ENCODE measurements at places on chromosomes 1 and 21.

DNA sequence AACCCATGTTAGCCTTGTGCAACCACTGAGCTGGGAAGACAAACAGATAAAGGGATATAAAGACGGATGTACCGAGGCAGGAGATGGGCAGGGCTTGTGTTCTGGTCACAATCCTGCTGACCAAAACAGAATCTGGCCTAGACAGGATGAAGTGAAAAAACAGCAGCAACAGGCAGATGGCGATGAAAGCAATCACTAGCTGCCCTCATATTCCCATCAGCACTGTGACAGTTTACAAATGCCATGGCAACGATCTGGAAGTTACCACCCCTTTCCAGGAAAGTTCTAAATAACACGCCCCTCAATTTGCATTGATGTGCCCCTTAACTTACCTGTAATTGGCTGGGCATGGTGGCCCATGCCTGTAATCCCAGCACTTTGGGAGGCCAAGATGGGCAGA is 40.6 kb upstream of the CD46 start:
- H3K27me3 ChIP-seq: no peaks in the 10 kb centered on the region
- DNase-seq: no peak

- H3K27ac ChIP-seq: peak overlapping the region; percentile 81
- H3K4me1 ChIP-seq: peaks cover 53% of the 10 kb centered on the region
- H3K4me3 ChIP-seq: no peak overlapping the region
- DNase-seq: no peak
These were observed 43.8 kb downstream of the HIVEP3 start for GRCh38 chr1:41874903-41875411.

DNA sequence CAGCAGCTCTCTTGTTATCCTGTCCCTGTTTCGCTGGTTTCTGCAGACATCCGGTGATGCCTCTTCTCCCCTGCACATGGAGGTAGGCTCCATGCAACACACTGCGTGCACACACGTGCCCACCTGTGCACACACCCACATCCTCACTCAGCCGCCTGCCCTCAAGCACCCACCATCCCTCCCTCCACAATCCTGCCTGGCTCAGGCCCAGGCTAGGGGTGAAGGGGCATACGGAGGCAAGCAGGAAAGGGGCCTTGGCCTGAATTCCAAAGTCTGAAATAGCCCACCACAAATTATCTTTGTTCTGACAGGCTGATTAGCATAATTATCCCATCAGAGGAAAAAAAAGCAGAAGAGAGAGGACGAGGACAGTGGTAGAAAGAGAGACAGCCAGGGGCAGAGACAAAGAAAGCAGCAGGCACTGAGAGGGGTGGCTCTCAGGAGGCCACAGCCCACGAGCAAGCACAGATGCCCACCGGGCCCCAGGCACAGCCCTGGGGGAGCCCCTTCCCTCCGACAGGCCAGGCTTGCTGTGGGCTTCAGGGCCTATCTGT is 73.2 kb downstream of the GRIK3 start:
- DNase-seq: no peak
- H3K4me1 ChIP-seq: no peaks in the 10 kb centered on the region
- no peaks in the 10 kb centered on the region for H3K36me3 ChIP-seq
- H3K4me3 ChIP-seq: no peak overlapping the region

DNA sequence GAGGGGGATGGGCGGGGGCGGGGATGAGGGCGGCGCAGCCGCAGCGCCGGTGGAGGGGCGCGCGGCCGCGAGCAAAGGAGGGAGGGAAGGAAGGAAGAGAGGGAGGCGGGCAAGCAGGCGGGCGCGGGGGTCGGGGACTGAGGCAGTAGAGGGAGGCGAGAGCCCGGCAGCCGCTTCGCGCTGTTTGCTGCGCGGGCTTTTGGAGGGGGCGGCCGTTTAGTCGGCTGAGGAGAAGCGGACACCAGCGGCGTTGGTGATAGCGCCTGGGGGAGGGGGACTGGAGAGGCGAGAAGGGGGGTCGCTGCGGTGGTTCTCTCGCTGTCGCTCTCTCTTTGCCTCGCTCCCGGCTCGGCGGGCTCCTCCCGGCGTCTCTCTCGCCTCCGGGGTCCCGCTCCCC is at the start of gene HS2ST1:
HS2ST1 (plus strand) TSS at position 35 of the 397 bp plus-strand sequence.
- peak within 1 kb of the TSS; percentile 92 for H3K4me3 ChIP-seq
- peak within 1 kb of the TSS; percentile 92 for H3K27ac ChIP-seq
- H3K36me3 ChIP-seq: no peaks in the 10 kb centered on the region
- peaks cover 11% of the 10 kb centered on the region for H3K4me1 ChIP-seq
- DNase-seq: no peak

DNA sequence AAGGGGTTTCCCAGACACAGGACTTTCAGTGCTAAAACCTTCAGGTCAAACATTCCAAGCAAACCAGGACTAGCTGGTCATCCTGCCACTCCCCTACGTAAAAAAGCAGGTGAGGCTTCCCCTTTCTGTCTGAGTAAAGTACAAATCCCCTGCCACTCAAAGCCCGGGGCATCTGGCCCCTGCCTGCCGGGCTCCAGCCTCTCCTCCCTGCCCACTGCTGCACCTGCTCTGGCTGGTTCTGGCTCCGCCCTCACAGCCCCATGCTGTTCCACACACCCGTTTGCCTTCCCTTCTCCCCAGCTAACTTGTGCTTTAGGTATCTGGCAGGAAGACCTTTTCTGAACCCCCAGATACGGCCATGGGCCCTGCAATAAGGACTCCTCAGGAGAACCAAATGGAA is 23.3 kb upstream of the S100A7 start:
- H3K4me1 ChIP-seq: no peaks in the 10 kb centered on the region
- H3K27ac ChIP-seq: no peak overlapping the region
- no peaks in the 10 kb centered on the region for H3K36me3 ChIP-seq
- no peak overlapping the region for H3K4me3 ChIP-seq
- peaks cover 17% of the 10 kb centered on the region for H3K27me3 ChIP-seq

GRCh38 chr1:202266061-202266765 is 72.6 kb downstream of the LGR6 start:
- H3K4me3 ChIP-seq: no peak overlapping the region
- H3K27ac ChIP-seq: no peak overlapping the region
- no peak for DNase-seq
- H3K36me3 ChIP-seq: no peaks in the 10 kb centered on the region
- H3K27me3 ChIP-seq: peaks cover 3% of the 10 kb centered on the region

DNA sequence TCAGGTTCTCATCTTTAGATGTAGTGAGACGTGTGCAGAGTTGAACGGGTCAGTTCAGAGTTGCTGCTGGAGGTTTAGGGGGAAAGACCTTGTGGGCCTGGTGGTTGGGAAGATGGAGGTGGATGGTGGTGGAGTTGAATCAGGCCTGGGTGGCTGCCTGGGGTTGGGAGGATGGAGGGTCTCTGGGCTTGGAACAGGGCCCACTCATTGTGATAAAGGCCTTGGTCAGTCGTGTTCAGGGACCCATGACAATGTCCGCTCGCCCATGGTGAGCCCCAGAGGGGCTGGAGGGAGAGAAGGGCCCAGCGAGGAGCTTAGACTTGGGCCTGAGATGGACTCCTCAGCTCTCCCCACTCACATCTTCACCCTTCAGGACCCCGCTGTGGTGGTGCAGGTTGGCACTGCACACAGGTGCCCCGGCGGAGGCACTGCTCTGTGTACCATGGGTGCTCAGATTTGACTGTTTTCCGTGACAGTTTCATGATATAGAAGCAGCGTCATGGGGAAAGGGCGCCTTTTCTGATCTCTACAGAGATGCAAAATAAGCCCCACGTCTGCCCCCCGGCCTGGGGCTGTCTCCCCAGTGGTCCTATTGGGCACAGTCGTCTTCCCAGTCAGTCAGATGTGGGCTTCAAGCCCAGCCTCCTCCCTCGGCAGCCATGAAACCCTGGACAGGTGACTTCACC is 39.2 kb downstream of the DISP3 start:
- H3K27ac ChIP-seq: no peak overlapping the region
- no peak for DNase-seq
- H3K4me3 ChIP-seq: no peak overlapping the region
- no peaks in the 10 kb centered on the region for H3K27me3 ChIP-seq
- H3K4me1 ChIP-seq: no peaks in the 10 kb centered on the region

- no peak overlapping the region for H3K4me3 ChIP-seq
- H3K27ac ChIP-seq: no peak overlapping the region
- no peaks in the 10 kb centered on the region for H3K27me3 ChIP-seq
- H3K36me3 ChIP-seq: no peaks in the 10 kb centered on the region
- peak; percentile 5 for DNase-seq
- no peaks in the 10 kb centered on the region for H3K4me1 ChIP-seq
These were observed 289.9 kb downstream of the DPYD start for GRCh38 chr1:97630948-97631347.

- no peaks in the 10 kb centered on the region for H3K27me3 ChIP-seq
- H3K4me1 ChIP-seq: peaks cover 42% of the 10 kb centered on the region
- no peak for DNase-seq
- H3K36me3 ChIP-seq: no peaks in the 10 kb centered on the region
- H3K4me3 ChIP-seq: no peak overlapping the region
- no peak overlapping the region for H3K27ac ChIP-seq
These were observed 69.3 kb upstream of the BCAR3 start for GRCh38 chr1:93750955-93751354.

- H3K27ac ChIP-seq: no peak overlapping the region
- H3K4me1 ChIP-seq: peaks cover 16% of the 10 kb centered on the region
- peaks cover 6% of the 10 kb centered on the region for H3K36me3 ChIP-seq
- DNase-seq: no peak
- H3K27me3 ChIP-seq: no peaks in the 10 kb centered on the region
These were observed 20.9 kb downstream of the RCAN1 start for GRCh38 chr21:34593954-34594531.

GRCh38 chr1:38062361-38063288 is 16.0 kb upstream of the POU3F1 start:
- H3K36me3 ChIP-seq: no peaks in the 10 kb centered on the region
- no peak for DNase-seq
- no peaks in the 10 kb centered on the region for H3K27me3 ChIP-seq
- H3K4me3 ChIP-seq: no peak overlapping the region
- H3K27ac ChIP-seq: no peak overlapping the region

DNA sequence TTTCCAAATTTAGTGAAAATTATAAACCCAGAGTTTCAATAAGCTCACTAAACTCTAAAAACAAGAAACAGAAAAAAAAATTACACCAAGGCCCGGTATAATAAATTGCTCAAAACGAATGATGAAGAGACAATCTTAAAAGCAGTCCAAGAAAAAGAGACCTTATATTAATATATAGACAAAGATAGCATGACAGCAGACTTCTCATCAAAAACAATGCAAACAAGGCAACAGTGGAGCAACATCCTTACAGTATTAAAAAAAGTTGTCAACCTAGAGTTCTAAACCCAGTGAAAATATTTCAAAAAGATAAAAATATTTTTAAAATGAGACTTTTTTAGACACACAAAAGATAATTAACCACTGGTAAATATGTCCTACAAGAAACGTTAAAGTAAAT is 46.7 kb downstream of the KIFAP3 start:
- no peaks in the 10 kb centered on the region for H3K4me1 ChIP-seq
- no peak for DNase-seq
- no peak overlapping the region for H3K4me3 ChIP-seq
- H3K36me3 ChIP-seq: no peaks in the 10 kb centered on the region
- no peaks in the 10 kb centered on the region for H3K27me3 ChIP-seq
- no peak overlapping the region for H3K27ac ChIP-seq

DNA sequence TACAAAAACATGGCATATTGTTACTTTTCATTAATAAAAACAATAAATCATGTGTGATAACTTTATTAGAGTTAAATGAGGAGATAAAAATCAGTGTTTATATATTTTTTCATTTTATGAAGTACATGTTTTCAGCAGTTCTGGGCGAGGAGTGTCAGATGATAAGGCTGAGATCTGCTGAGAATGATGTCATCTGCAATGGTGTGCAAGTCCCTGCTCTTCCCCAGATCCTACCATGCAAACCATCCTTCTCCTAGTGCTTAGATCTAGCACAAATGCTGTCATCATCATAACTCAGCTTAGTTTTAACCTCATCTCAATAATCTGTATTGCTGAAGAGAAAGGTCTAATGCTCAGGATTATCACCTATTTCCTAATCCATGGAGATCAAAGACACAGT is 214.4 kb upstream of the DAB1 start:
- H3K4me1 ChIP-seq: no peaks in the 10 kb centered on the region
- no peaks in the 10 kb centered on the region for H3K27me3 ChIP-seq
- H3K27ac ChIP-seq: no peak overlapping the region
- H3K4me3 ChIP-seq: no peak overlapping the region

DNA sequence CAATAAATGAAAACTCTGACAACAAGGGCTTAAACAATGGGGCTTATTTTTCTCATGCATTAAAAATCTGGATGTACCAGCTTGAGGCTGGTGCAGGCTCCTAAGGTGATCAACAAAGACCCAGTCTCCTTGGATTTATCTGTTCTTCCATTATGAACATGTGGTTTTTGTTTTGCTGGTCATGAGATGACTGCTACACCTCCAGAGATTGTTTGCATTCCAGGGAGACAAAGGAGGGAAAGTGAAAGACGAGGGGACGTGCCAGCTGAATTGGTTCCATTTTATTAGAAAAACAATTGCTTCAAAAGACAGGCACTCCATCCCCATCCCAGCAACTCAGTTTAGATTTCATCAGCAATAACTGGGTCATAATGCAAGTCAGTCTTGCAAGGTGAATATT is 90.9 kb upstream of the KCNK1 start:
- H3K4me3 ChIP-seq: no peak overlapping the region
- no peak overlapping the region for H3K27ac ChIP-seq
- no peak for DNase-seq
- no peaks in the 10 kb centered on the region for H3K36me3 ChIP-seq

- DNase-seq: no peak
- H3K36me3 ChIP-seq: no peaks in the 10 kb centered on the region
- no peak overlapping the region for H3K4me3 ChIP-seq
These were observed 68.9 kb upstream of the CLDN14 start for GRCh38 chr21:36548866-36549265.

- H3K27ac ChIP-seq: no peak overlapping the region
- H3K4me3 ChIP-seq: no peak overlapping the region
- no peaks in the 10 kb centered on the region for H3K27me3 ChIP-seq
These were observed 37.9 kb upstream of the CCDC27 start for GRCh38 chr1:3714284-3714741.

DNA sequence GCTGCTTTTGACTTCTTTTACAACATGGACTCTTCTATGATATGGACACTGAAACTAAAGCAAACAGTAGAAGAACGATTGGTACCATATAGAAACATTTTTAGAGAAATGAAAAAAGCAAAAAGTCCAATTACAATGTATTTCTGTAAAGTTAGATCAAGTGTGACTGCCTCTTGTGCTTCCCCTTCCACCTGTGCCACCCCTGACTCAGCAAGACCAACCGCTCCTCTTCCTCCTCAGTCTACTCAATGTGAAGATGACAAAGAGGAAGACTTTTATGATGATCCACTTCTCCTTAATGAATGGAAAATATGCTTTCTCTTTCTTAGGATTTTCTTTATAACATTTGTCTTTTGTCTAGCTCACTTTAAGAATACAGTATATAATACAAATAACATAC is 66.9 kb downstream of the PHTF1 start:
- H3K4me3 ChIP-seq: no peak overlapping the region
- no peaks in the 10 kb centered on the region for H3K27me3 ChIP-seq
- DNase-seq: no peak
- H3K4me1 ChIP-seq: no peaks in the 10 kb centered on the region
- H3K27ac ChIP-seq: no peak overlapping the region

DNA sequence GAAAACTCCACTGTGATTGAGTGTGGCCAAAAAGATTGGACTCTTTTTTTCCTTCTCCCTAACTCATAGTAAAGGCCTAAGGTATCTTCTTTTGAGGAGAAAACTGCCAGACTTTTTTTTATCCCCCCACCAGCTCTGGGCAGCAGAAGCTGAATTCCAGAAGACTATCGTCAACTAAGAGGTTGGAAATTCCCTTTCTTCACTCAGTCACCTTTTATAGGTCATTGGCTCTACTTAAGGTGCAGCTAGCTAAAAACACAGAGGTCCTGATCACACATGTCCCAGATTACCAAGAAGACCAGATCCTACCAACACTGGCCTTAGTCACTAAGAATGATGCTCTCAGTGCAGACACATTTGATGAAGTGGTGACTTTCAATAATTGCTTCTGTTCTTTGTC is 1441.2 kb downstream of the PLA2G4A start:
- H3K4me3 ChIP-seq: no peak overlapping the region
- H3K27me3 ChIP-seq: no peaks in the 10 kb centered on the region
- no peak overlapping the region for H3K27ac ChIP-seq
- no peaks in the 10 kb centered on the region for H3K36me3 ChIP-seq
- no peaks in the 10 kb centered on the region for H3K4me1 ChIP-seq
- DNase-seq: no peak
